ENCODE measurements at places on chromosomes 16 and 17. TPM values are rescaled to one million over a fixed set of nuclear protein-coding genes. Genes with fewer than 3 reads are reported as not detected.

The PSMC3IP gene
- polyA plus RNA-seq: 5.1 TPM

The EVI2A gene
- polyA plus RNA-seq: 9.5 TPM

The TBC1D28 gene
- polyA plus RNA-seq: not detected

The SDR42E2 gene
- not detected for polyA plus RNA-seq

- no peak overlapping the region for H3K27ac ChIP-seq
- H3K4me1 ChIP-seq: peaks cover 7% of the 10 kb centered on the region
- no peaks in the 10 kb centered on the region for H3K36me3 ChIP-seq
- H3K4me3 ChIP-seq: no peak overlapping the region
- DNase-seq: no peak
Measured at GRCh38 chr17:44375196-44376017, 11.8 kb upstream of the FAM171A2 start.

DNA sequence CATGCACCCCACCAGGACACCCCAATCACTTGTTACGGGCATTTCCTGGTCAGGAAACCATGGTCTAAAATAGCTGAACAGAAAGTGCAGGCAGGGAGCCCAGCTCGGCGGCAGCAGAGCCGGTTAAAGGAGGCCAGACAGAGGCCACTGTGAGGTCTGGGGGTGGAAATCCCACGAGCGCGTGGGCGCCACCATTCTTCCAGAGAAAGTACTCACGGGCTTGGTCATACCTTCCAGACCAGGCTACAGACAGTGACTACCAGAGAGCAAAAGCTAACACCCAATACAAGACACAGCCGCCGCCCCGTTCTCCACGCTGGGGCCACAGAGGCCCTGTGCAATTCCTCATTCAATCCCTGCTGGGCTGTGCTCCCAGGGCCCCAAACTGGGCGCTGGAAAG lies 11.9 kb downstream of the CEP131 start:
- DNase-seq: no peak
- peaks cover 34% of the 10 kb centered on the region for H3K36me3 ChIP-seq
- H3K27ac ChIP-seq: no peak overlapping the region
- H3K4me3 ChIP-seq: no peak overlapping the region
- H3K4me1 ChIP-seq: no peaks in the 10 kb centered on the region

DNA sequence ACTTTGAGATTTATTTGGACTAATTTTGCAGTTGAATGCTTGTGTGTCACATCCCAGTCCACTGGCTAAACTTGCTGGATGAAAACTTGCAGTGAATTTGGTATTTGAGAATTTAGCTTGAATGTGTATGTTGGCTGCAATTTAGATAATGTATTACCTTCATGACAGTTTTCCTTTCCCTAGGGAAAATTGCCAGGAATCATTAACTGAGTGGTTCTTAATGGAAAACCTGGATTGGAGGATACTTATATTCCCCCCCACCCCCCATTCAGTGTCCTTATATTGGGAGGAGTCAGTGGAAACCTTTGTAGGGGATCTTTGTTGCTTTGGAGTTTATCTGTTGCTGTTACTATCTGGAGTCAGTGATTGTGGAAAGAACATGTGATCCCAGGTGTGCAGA lies 67.6 kb downstream of the KPNA2 start:
- H3K27me3 ChIP-seq: no peaks in the 10 kb centered on the region
- H3K27ac ChIP-seq: peak overlapping the region; percentile 11
- DNase-seq: peak; percentile 41
- no peaks in the 10 kb centered on the region for H3K4me1 ChIP-seq

GRCh38 chr17:781805-782731 lies at the start of the genes GLOD4 and MRM3:
Gene GLOD4, minus strand, starts transcription at chr17:782280. Its CDS starts 25 bp downstream, at chr17:782255.
Gene MRM3, plus strand, starts transcription at chr17:782353. Its CDS starts 26 bp downstream, at chr17:782379.
- DNase-seq: peak; percentile 89
- peak within 1 kb of the TSS; percentile 85 for H3K27ac ChIP-seq
- peaks cover 5% of the 10 kb centered on the region for H3K4me1 ChIP-seq

DNA sequence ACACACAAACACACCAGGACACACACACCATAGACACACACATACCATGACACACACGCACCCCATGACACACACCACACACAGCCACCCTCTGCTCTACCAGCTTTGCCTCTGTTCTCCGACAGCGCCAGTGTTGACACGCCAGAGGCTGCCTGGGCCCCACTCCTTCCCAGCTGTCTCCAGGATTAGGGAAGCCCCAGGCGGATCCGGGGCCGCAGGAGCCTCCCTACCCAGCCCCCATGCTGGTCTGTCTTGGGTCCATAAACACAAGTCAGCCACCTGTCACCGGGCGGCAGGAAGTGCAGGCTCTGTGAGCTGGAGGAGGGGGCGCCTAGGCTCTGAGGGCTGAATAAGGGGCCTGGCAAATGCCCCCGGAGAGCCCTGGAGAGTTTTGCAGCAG lies 10.5 kb downstream of the TBC1D16 start:
- DNase-seq: peak; percentile 43
- H3K27ac ChIP-seq: no peak overlapping the region
- H3K36me3 ChIP-seq: peaks cover 27% of the 10 kb centered on the region
- no peak overlapping the region for H3K4me3 ChIP-seq
- H3K4me1 ChIP-seq: peaks cover 41% of the 10 kb centered on the region

- H3K36me3 ChIP-seq: no peaks in the 10 kb centered on the region
- H3K4me1 ChIP-seq: no peaks in the 10 kb centered on the region
- no peaks in the 10 kb centered on the region for H3K27me3 ChIP-seq
- no peak overlapping the region for H3K27ac ChIP-seq
- no peak overlapping the region for H3K4me3 ChIP-seq
Measured at GRCh38 chr16:65829076-65829475, 537.4 kb upstream of the CDH5 start.

GRCh38 chr17:62895320-62896301 lies 70.4 kb upstream of the TANC2 start:
- DNase-seq: no peak
- H3K36me3 ChIP-seq: no peaks in the 10 kb centered on the region
- H3K27ac ChIP-seq: no peak overlapping the region

GRCh38 chr17:77782201-77782600 lies 176.3 kb upstream of the TNRC6C start:
- H3K4me1 ChIP-seq: no peaks in the 10 kb centered on the region
- H3K27me3 ChIP-seq: peaks cover 3% of the 10 kb centered on the region

GRCh38 chr16:17225541-17225940 lies 245.2 kb downstream of the XYLT1 start:
- no peak overlapping the region for H3K4me3 ChIP-seq
- peaks cover 21% of the 10 kb centered on the region for H3K4me1 ChIP-seq
- peaks cover 2% of the 10 kb centered on the region for H3K36me3 ChIP-seq
- no peaks in the 10 kb centered on the region for H3K27me3 ChIP-seq

- H3K36me3 ChIP-seq: no peaks in the 10 kb centered on the region
- H3K4me3 ChIP-seq: no peak overlapping the region
- peaks cover 5% of the 10 kb centered on the region for H3K4me1 ChIP-seq
- H3K27me3 ChIP-seq: no peaks in the 10 kb centered on the region
- no peak overlapping the region for H3K27ac ChIP-seq
Measured at GRCh38 chr16:14069818-14070217, 1.3 kb upstream of the MRTFB start.

DNA sequence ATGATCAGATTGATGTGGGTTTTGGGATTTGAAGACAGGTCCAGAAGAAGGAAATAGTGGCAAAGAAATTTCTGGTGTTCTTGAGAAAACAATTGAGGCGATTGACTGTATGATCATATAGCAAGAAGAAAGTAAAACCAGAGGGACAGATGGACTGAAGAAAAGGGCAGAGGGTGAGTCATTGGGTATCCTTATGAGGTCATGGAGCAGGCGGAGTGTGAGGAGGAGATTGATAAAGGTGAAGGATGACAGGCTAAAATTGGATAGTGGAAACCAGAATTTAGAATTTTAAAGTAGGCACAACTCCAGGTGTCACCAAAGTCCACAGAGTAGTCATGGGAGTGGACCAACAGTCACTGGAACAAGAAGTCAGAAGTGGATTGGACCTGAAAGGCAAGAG lies 1.4 kb upstream of the KRT28 start:
- H3K27ac ChIP-seq: no peak overlapping the region
- peaks cover 10% of the 10 kb centered on the region for H3K27me3 ChIP-seq
- no peak overlapping the region for H3K4me3 ChIP-seq
- no peaks in the 10 kb centered on the region for H3K4me1 ChIP-seq
- no peak for DNase-seq
- H3K36me3 ChIP-seq: no peaks in the 10 kb centered on the region

GRCh38 chr16:1651094-1651973 lies 26.7 kb upstream of the JPT2 start:
- H3K27me3 ChIP-seq: no peaks in the 10 kb centered on the region
- H3K27ac ChIP-seq: no peak overlapping the region
- H3K4me3 ChIP-seq: no peak overlapping the region
- no peak for DNase-seq
- H3K4me1 ChIP-seq: no peaks in the 10 kb centered on the region

GRCh38 chr16:57502048-57502775 lies 15.9 kb upstream of the DOK4 start:
- no peak for DNase-seq
- H3K27ac ChIP-seq: no peak overlapping the region
- peaks cover 11% of the 10 kb centered on the region for H3K4me1 ChIP-seq
- no peak overlapping the region for H3K4me3 ChIP-seq
